Left ventricle myocardium inferior (tissue), 1 donor: ENCODE measurements at places on chromosomes 13 and 19.

- no peak for DNase-seq
Observed at GRCh38 chr19:12778905-12779161, 3.5 kb upstream of the HOOK2 start.

DNA sequence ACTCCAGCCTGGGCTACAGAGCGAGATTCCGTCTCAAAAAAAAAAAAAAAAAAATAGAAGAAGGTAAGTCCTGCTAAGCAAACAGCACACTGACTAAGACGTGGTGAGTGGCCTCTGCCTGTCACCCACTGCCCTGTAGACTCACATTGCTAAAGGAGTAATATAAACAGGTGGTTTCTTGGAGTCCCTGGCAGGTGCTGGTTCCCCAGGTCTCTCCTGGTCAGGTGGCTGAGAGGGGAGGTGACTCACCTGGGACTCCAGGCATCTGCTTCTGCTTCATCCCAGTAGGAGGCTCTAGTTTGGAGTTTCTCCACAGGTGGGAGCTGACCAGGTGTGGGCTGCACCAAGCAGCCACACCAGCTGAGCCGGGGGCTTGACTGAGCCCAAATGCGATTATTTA, at the start of gene OR10H1:
OR10H1 (minus strand) TSS at position 359 of the 400 bp plus-strand sequence. CDS start 7,627 bp downstream, outside the sequence.
- DNase-seq = no peak

DNA sequence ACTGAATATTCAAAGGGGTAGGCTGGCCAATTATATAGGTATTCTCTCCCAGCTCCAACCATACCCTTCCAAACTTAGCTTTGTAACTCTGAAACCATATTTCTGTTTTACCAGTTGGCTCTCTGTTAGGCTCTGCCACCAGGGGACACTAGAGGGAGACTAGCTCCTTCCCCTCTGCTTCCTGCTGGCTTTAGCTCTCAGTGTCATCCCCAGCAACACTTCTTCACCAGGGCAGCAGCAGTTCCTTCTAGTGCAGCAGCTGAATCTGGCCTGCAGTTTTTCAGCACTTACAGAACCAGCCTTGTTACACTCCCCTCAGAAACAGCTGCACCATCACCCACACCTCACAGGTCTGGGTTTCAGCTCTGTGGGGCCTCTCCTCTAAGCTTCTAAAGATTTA, 51.0 kb upstream of the DOCK9 start:
- no peak for DNase-seq

- no peak for DNase-seq
Observed at GRCh38 chr13:23020246-23020843, 160.4 kb upstream of the SGCG start.

GRCh38 chr13:47094734-47095434, 198.0 kb upstream of the HTR2A start:
- DNase-seq = no peak

- DNase-seq = no peak
Observed at GRCh38 chr13:41506312-41506711, 49.0 kb downstream of the RGCC start.

GRCh38 chr19:4518345-4519171, at the start of gene PLIN4:
PLIN4 (minus strand) TSS chr19:4518486; CDS start chr19:4518272, 214 bp downstream.
- peak; percentile 85 for DNase-seq

DNA sequence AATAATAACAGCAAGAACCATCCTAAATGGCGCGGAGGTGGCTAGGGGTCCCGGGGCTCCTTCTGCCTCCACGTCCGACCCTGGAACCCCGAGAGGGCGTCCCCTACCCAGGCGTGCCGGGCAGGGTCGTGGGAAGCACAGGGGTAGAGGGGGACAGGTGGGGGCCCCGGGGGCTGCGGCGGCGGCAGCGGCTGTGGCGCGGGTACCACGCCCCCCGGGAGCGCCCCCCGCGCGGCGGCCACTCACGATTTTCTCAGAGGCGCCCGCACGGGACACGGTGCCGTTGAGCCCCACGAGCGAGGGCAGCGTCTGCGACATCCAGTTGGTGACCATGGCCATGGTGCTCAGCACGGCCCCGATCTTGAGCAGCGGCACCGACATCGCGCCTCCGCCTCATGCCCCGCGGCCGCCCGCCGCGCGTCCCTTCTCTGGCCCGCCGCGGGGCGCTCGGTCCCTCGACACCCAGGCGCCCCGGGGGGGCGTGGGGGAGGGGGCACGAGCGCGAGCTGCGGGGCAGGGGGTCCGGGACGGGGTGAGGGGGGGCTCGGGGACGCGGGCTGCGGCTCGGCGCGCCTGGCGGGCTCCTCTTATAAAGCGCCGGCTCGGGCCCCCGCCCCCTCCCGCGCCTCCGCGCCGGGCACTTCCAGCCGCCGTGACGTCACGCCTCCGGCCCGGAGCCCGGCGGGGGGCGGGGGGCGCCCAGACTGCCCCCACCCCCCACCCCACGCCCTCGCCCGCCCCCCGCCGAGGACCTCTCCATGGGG, 22.9 kb downstream of the OLFM2 start:
- peak; percentile 25 for DNase-seq

- DNase-seq = peak; percentile 39
Observed at GRCh38 chr13:24982333-24982999, 113.5 kb upstream of the PABPC3 start.

DNA sequence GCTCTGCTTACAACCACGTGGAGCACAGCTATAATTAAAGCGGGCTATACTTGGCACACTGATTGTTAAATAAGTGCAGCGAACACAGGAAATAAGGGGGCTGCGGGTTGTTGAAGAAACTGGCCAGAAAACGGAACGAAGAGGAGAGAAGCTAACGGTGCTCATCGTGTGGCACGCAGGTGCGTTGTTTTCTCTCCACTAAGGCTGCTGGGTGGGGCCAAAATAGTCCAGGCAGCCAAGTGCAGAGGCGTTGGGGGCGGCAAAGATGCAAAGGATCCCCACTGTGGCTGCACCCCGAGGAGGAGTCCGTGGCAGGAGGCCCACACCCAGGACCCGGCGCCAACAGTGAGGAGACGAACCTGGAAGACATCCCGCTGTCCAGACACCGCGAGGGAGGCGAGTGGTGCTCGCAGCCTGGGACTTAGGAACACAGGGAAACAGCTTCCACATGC, 8.1 kb upstream of the ARL11 start:
- no peak for DNase-seq

DNA sequence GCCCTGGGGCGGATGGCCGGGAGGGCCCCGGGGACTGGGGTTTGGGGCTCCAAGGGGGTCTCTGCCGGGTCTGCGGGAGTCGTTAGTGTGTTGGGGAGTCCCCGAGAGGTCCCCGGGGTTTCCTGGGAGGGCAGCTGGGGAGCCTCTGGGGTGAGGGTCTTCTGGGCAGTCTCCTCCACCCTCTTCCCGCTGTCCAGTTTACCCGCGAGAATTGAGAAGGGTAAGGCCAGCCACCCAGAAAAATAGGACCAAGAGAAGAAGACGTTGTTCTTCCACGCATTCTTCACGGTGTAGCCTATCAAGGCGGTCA, 1.0 kb upstream of the ETFB start:
- peak; percentile 41 for DNase-seq

- DNase-seq = no peak
Observed at GRCh38 chr19:52138278-52138982, 1.3 kb downstream of the ZNF616 start.

GRCh38 chr19:35065574-35065973, 24.1 kb downstream of the HPN start:
- DNase-seq = no peak

GRCh38 chr19:7832009-7832408, 2.0 kb downstream of the EVI5L start:
- no peak for DNase-seq

GRCh38 chr19:19131989-19132388, 6.3 kb downstream of the TMEM161A start:
- DNase-seq = no peak

GRCh38 chr13:23652909-23653726, 82.9 kb downstream of the TNFRSF19 start:
- no peak for DNase-seq

DNA sequence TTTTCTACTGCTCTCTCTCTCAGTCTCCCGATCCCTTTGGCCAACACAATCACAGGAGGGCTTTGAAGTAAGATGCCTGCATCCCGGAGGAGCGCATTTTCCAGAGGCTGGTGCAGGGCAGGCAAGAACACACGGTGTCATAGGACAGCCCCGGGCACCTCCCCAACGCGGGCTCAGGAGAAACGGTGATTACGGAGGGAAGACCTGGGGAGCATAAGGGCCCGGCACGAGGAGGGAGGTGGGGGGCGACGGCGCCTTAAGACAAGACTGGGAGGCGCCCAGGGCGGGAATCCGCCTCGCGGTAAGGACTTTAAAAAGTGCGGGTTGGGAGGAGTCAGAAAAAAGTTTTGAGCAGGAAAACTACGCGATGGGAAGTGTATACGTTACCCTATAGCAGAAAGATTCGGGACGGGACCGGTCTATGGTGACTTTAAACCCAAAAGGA, 18.7 kb upstream of the ZNF888 start:
- DNase-seq = peak; percentile 27

DNA sequence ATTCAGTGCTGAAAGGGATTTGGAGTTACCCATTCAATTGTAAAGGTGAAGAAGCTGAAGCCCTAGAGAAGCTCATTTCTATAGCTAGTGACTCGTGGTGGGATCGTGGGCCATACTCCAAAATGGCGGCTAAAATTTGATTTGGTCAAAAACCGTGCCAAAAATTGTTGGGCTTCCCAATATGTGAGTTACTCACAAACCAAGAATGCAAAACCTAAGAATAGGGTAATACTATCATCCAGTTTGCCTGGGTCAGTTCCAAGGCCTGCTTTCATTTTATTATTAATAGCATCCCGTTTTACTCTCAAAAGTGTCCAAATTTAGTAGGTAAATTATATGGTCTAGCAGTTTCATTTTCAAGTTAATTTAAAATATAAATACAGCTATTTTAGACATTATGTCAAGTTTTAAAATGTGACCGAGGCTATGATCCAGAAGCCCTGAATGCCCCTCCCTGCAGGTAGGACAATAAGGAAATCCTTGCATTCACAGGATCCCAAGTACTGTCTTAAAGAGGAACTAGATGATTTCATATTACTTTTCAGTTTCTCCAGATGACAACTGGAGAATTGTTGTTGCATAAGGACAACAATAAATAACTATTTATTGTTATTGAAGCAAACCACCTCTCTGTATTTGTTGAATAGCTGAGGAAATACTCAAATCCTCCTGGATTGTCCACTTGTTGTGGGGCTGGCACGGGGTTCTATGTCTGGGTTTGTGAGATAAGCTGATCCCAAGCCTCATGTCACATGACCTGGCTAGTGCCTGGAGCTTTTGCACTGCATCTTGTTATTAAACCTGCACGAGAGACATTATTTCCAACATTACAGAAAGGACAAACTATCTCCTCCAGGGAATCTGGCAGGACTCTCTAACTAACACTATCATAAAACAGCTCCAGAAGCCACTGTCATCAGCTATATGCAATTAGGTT, 11.6 kb upstream of the RAP2A start:
- DNase-seq = no peak

GRCh38 chr19:47699360-47699917, 13.8 kb upstream of the EHD2 start:
- no peak for DNase-seq

GRCh38 chr19:5230730-5231555, 109.7 kb downstream of the PTPRS start:
- DNase-seq = no peak

DNA sequence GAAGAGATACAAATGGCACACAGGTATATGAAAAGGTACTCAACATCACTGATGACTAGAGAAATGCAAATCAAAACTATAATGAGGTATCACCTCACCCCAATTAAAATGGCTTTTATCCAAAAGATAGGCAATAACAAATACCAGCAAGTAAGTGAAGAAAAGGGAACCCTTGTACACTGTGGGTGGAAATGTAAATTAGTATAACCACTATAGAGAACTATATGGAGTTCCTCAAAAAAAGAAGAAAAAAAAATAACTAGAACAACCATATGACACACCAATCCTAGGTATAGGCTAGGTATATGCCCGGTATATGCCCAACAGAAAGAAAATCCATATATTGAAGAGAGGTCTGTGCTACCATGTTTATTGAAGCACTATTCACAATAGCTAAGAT, 150.9 kb downstream of the VWA8 start:
- no peak for DNase-seq

DNA sequence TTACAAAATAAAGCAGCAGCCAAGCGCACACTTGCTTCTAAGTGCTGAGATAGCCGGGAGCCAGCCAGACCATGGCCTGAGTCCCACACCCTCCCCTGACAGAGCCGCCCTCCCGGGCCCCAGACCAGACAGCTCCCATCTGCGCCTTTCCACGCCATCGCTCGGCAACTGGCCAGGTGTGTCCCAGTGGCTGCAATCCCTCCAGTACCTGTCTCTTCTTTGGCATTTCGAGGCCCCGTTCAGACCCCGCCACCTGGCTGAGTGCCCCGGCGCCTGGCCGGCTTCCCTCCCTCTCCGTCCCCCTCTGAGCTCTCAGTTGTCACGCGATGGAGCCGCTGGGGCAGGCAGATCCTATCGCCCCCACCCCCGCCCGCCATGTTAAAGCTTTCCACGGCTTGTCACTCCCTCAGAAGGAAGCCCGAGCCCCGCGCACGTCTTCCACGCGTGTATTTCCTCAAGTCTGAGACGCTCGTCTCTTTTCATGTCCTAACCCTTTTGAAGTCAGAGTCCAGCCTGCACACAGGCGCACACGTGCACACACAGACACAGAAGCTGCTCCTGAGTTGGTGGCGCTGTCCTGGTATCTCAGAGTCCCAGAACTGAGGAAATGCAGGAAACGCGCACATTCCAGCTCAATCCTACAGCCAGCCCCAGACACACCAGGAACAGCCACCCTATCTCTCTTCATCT, 7.9 kb downstream of the MLLT1 start:
- DNase-seq = peak; percentile 93

DNA sequence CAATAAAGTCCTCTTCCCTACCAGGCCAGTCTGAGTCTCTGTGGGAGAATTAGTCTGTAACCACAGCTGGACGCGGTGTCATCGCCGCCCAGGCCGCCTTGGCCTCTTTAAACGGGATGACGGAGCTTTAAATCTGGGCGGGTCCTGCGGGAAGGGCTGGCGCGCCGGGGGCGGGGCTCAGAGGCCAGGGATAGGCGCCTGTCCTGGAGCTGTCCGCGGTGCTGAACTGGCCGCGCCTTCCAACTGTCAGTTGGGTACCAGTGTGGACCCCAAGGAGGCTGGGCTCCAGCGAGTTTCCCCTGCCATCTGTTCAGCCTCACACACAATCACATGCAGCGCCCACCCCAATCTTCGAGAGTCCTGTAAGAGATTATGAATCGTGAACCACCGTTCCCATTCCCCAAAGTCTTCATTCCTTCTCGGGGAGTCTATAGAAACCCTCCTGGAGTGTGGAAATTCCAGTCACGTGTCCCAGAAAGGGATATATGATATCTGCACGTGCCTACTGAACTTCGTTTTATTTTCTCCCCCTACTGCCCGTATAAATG, 11.5 kb downstream of the APLP1 start:
- peak; percentile 92 for DNase-seq

DNA sequence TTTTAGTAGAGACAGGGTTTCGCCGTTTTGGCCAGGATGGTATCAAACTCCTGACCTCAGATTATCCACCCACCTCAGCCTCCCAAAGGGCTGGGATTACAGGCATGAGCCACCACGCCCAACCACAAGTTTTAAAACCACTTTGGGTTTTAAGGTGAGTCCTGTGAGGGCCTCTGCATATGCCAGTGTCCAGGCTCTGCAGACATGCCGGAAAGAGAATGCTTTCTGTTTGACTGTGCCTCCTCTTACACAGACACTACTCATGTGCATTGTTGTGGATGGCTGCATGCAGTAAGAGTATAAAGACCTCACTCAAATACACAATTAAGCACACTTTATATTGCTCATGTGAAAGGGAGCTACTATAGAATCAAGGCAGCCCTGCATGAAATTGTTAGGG, 20.8 kb upstream of the SLC25A30 start:
- no peak for DNase-seq

- peak; percentile 22 for DNase-seq
Observed at GRCh38 chr19:41597600-41598041, 21.7 kb downstream of the CEACAM21 start.

- DNase-seq = no peak
Observed at GRCh38 chr19:1481893-1482360, 2.9 kb upstream of the C19orf25 start.
